ENCODE measurements at places on chromosomes 1 and 21.

GRCh38 chr1:213669964-213670691, 317.6 kb upstream of the PROX1 start:
- DNase-seq, result no peak

DNA sequence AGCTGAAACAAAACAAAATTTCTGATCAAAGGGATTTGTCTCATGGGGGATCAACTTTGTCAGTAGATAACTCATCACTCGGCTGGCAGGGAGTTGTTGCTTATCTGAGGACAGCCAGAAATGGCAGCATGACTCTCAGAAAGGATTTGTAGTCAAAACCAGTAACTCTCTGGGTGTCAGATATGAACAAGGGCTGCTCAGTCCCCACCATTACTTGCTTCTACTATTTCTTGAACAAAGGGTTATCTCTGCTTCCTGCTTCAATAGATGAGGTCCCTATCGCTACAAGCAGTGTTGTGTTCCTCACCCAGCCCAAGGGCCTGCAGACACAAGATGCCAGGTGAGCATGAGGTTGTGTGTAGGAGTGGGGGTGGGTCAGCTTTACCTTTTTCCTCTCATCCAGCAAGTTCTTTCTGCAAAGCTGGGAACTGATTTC, 116.2 kb downstream of the PTBP2 start:
- no peak for DNase-seq

- no peak for DNase-seq
These were observed 15.1 kb upstream of the PLA2G2E start for GRCh38 chr1:19938472-19938871.

GRCh38 chr1:11130406-11130805, 30.7 kb upstream of the EXOSC10 start:
- no peak for DNase-seq
